ENCODE measurements at places on chromosomes 11 and 22. TPM values are rescaled to one million over a fixed set of nuclear protein-coding genes. Genes with fewer than 3 reads are reported as not detected.

RBMXL2 gene
- 0.36 TPM for polyA plus RNA-seq

DNA sequence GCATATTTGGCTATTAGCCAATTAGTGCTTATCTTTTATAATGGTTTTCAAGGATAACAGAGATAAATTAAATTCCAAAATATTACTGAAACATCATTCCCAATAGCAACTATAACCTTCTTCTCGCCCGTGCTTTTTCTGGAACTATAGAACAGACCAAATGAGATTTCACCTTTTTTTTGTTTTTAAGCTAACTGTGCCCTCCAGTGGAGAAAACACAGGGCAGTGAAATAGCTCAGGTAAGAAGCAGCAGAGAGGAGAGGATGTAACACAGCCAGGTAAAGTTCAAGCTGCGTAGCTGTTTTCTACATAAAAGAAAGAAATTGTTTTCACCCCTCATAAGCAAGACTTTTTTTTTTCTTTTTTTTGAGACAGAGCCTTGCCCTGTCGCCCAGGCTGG, 28.2 kb downstream of the HSD17B12 start:
- DNase-seq: no peak

DNA sequence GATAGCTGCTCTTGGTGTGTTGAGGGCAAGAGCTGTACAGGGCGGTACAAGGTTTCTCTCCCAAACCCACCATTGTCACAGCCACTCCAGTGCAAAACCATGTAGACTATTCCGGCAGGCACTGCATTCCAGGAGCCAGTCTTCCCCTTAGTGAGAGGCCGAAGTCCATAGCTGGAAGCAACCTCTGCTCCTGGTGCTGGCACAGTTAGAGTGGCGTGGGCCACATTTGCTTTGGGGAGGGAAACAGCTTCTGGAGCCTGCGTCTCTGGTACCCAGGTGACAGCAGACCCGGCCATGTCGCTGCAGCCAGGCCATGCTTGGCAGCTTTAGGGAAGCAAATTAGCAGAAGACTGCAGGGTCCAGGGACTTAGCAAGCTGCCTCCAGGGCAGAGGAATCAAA, 788.0 kb downstream of the BRD1 start:
- DNase-seq: no peak

DNA sequence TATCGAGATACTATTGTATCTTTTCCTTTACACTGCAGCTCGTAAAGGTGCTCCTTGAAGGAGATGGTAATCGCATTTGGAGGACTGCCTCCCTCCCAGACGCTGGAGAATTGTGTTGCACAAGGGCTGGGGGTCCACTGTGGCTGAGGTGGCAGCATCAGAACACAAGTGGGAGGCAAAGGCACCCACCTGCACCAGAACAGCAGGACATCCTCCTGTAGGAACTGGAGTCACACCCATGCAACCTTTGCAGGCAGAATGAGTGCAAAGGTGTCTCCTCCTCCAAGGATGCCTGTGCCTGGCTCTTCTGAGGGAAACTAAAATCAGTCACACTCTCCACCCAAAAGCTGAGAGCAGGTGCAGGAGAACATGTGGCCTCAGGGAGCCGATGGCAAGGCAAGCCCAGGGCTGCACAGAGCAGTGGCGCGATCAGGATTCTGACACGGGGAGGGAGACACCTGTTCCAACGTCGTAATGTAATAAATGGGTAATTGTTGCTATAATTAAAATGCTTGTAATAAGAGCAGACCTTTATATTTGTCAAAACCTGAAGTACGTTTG, 1501.4 kb downstream of the TBC1D22A start:
- DNase-seq: no peak

DNA sequence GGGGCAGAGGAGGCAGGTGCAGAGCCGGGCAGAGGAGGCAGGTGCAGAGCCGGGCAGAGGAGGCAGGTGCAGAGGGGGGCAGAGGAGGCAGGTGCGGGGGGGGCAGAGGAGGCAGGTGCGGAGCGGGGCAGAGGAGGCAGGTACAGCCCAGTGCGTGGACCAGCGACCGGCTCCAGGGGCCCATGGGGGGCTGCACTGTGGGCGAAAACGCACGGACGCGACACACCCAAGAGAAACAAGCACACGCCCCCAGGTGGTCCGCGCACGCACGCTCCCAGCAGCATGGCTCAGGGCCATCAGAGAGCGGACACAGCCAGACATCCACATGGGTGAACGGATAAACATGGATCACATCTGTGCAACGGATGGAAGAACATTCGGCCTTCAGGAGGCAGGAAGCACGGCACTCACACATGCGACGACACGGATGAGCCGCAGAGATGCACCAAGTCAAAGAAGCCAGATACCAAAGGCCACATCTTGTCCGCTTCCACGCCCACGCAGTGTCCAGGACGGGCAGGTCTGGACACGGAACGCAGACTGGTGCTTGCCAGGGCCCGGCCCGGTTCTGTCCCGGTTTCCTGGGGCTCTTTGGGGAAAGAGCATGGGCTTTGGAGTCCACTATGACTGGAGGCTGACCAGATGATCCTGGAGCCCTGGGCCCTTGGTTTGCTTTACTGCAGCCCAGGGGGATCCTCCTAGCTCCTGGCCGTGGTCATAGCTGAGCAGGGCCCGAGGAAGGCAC, 21.8 kb downstream of the OSBPL5 start:
- no peak for DNase-seq

- DNase-seq: no peak
Measured at GRCh38 chr11:2694495-2694894, 5.3 kb downstream of the KCNQ1OT1 start.

GAS2L1 gene
- polyA plus RNA-seq: 9.3 TPM

- no peak for DNase-seq
Measured at GRCh38 chr22:45880716-45881523, 96.0 kb downstream of the WNT7B start.

DNA sequence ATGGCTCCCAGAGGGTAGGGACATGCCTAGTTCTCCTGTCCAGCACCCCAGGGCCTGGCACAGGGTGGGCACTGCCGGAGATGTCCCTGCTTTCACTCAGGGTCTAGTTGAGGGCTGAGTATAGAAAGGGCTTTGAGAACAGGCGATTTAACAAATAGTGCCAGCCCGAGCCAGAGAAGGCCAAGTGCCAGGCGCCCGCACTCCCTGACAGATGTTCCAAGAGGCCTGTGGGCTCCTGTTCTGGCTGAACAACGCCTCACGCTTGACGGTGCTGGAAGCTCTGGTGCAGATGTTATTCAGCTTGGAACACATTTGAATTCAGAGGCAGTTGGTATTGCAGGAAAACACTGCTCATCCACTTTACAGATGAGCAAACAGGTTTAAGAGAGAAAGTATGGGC, 46.5 kb downstream of the NFAM1 start:
- no peak for DNase-seq

- DNase-seq: no peak
Measured at GRCh38 chr11:64568584-64569140, 22.4 kb upstream of the SLC22A12 start.

- no peak for DNase-seq
Measured at GRCh38 chr22:38831166-38831945, 12.5 kb downstream of the NPTXR start.

RSF1 gene
- 56.7 TPM for polyA plus RNA-seq

DNA sequence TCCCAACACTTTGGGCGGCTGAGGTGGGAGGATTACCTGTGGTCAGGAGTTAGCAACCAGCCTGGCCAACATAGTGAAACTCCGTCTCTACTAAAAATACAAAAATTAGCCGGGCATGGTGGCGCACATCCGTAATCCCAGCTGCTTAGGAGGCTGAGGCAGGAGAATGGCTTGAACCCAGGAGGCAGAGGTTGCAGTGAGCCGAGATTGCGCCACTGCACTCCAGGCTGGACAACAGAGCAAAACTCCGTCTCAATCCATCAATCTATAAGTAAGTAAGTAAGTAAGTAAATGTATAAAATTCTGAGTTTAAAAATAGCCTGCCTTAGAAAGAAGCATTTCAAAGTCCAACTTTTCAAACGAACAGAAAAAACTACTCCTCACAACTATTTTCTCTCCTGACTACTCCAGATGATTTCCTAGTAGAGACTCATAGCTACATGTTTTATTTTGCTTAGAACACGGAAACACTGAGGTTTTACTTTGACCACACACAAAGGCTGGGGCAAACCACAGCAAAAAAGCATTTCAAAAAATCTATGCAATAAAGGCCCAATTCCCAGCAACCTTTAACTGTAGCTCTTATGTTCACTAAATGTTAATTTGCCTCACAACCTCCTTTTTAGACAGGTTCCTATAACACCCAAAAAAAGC, 16.3 kb downstream of the SPTY2D1 start:
- no peak for DNase-seq

FGF3 gene
- not detected for polyA plus RNA-seq

All from right renal pelvis (tissue), 4 donors.